Suppressor macrophage (primary cell): ENCODE measurements at places on chromosomes 2 and 18.

DNA sequence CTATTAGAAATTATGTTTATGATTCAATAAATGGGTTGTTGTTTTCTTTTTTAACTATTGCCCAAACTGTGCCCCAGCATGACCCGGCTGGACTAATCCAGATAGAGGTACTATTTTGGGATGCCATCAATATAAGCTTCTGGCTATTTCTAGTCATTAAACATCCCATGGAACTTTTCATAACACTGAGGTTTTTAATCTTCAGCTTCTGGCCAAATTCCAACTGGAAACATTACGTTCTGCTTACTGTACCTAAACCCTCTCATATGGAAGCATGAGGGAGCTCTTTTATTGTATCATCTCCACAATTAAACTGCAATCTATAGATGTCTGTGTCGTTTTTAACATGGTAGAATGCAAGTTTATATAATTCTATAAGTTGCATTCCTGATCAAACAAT lies 674.7 kb downstream of the ARHGAP15 start:
- DNase-seq: no peak

GRCh38 chr2:10202131-10202665 lies 79.7 kb downstream of the RRM2 start:
- DNase-seq: no peak

DNA sequence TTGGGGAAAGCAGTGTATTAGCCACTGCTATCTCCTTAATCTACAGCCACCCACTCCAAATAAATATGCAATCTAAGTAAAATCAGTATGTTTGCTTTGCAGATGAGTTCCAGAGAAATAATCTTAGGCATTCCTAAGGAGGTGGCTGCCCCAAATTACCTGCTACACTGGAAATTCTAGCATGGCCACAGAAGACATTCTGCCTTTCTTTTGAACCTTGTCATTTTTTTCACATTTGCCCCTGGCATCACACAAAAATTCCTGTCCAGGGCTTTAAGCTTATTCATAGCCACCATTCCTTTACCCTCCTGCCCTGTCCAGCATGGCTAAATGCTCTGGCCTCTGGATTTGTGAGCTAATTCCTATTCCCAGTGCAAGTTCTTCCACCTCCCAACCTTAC lies 36.8 kb upstream of the FAM124B start:
- no peak for DNase-seq

GRCh38 chr2:61042807-61043206 lies 22.9 kb upstream of the SANBR start:
- no peak for DNase-seq

DNA sequence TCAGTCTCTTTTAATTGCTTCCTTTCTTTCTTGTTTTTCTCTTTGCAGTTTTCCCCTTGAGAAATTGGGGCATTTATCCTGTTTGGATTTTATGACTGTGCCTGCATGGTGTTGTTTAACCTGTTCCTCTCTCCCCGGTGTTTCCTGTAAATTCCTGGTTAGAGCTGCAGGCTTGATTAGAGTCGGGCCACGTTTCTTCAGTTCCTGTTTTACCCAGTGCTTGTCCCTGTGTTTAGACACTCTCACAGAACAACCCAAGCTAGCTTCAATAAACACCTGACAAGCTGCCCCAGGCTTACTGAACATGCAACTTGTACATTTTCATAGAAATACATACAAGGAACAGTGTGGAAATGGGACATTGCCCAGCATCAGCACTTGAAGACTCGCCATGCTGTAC lies 53.9 kb downstream of the NGEF start:
- no peak for DNase-seq

GRCh38 chr2:185895828-185896693 lies 157.5 kb downstream of the FSIP2 start:
- DNase-seq: no peak

DNA sequence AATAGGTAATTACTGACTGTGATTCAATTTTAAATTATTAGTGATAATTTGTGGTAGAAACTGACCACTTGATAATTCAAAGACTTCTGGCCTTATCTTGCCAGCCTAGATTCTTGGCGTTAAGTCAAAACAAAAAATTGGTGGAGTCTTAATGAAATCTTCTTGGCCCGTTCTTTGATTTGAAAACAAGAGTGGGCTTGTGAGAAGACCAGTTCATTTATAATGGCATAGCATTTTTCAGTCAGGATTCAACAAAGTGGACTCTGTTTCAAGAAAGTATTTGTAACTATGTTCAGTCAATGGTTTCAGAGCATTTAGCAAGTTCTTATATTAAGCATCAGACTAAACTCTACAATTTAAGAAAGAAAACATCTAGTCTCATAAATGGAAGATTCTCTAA lies 26.0 kb downstream of the ITGA4 start:
- DNase-seq: no peak

DNA sequence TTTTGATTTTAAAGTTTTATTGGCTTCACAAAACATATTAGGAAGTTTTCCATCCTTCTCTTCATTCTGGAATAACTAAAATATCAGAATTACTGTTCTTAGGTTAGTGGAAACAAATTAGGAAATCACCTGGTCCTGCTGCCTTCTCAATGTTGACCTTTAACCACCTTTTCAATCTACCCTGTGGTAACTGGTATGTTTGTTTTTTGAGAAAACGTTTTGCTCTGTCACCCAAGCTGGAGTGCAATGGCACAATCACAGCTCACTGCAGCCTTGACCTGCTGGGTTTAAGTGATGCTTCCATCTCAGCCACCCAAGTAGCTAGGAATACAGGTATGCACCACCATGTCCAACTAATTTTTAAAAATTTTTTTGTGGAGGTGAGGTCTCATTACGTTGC lies 28.4 kb downstream of the ACYP2 start:
- DNase-seq: no peak

DNA sequence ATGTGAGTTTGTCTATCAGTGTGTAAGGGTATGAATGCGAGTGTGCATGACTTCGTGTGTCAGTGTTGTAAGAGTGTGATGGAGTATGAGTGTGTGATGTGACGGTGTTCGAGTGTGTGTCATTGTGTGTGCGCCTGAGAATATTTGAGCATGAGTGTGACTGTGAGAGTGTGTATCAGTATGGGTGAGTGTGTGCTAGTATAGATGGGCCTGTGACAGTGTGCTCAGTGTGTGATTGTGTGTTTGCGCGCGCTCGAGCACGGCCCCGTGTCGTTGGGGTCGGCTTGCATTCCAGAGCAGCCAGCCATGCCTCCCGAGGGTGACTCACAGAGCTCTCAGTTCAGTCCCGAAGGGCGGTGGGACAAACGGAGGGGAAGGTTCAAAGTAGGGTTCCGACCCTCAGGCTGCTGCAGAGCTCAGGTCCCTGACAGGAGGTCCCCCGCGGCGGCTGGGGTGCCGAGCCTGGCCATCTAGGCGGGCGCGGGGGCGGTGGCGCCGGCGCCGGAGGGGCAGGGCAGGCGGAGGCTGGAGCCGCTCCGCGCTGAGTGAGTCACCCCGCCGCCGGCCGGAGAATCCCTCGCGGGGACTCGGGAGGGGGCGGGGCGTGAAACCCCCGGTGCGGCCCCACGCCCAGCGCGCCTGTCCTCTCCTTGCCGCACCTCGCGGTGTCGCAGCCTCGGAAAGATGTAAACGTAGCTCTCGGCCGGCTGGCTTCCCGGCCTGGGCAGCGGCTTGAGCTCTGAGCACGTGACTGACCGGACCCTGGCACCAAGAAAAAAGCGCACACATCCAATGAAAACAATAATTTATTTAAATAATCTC lies 3.8 kb downstream of the DLX2 start:
- DNase-seq: peak; percentile 74

- no peak for DNase-seq
Observed at GRCh38 chr2:180607514-180608049, 372.8 kb upstream of the UBE2E3 start.

GRCh38 chr2:179900655-179901054 lies 39.2 kb upstream of the ZNF385B start:
- DNase-seq: no peak
